ENCODE measurements at places on chromosomes 4 and X.
A peak's percentile ranks its signal among the peaks of the same experiment; 100 is the strongest.

DNA sequence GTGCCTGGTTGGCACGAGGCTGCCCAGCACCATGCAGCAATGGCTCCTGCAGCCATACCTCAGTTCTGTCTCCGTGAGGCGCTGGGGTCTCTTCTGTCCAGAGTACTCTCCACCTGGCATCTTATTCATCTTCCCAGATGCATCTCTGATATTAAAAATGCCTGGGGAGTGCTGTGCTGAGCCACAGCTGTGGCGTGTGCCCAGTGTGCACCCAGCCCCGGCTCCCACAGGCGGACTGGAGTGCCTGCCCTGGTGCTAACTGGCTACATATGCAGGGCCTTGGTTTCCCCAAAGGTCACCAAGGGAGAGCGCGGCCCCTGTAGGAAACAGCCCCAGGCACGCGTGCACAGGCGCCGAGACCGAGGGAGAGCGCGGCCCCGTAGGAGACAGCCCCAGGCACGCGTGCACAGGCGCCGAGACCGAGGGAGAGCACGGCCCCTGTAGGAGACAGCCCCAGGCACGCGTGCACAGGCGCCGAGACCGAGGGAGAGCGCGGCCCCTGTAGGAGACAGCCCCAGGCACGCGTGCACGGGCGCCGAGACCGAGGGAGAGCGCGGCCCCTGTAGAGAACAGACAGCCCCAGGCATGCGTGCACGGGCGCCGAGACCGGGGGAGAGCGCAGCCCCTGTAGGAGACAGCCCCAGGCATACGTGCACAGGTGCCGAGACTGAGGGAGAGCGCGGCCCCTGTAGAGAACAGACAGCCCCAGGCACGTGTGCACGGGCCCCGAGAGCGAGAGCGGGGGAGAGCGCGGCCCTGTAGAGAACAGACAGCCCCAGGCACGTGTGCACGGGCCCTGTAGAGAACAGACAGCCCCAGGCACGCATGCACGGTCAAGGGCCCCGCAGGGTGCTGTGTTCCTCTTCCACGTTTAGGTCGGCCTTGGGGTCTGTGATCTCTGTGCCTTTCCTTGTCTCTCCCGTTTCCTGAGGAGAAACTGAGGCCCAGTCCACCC lies 14.5 kb downstream of the TMEM175 start:
- no peak for DNase-seq

DNA sequence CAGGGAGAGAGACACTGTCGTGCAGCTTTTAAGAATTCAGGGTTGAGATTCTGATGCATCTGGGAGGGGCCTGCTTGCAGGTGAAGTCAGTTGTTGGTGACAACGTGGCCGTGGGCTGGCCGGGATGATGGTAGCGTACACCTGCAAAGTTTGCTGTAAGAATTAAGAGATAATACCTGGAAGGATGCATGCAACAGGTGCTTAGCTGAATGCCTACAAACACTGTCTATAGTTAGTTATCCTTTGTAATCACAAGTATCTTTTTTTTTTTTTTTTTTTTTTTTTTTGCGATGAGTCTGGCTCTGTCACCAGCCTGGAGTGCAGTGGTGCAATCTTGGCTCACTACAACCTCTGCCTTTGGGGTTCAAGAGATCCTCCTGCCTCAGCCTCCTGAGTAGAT lies 259.6 kb downstream of the ASMT start:
- no peak for DNase-seq

DNA sequence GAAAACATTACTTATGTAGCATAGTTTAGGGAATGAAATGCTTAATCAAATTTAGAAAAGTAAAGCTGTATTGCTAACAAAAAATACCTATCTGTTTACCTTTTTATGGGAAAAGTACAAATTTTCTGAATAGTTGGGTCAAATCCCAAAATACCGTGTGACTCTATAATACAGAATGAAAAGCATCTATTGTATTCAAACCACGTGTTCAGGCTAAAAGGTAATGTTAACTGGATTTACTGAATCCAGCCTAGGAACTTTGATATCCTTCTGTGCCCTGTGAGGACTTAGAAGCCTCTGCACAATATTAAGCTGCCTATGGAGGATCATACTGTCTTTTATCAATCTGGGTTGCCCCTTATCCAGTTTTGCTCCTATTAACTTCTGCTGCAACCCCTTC lies 36.3 kb upstream of the AGA start:
- DNase-seq, result no peak

DNA sequence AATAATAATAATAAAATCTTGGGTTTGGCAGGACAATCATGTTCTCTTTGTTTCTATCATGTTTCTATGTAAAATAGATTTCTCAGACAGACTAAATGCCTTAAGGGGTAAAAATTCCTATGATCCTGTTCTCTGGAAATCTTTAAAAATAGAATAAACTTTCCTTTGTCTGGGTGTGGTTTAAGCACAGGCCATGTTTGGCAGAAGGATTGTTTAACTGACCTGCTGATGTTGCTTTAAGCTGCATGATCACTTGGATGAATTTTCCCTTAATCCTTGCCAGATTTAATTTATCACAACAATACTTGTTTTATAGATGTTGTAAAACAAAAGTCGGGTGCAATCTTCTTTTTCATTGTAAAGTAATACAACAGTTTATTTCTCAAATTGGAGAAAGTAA lies 341.7 kb upstream of the FAT1 start:
- no peak for DNase-seq

DNA sequence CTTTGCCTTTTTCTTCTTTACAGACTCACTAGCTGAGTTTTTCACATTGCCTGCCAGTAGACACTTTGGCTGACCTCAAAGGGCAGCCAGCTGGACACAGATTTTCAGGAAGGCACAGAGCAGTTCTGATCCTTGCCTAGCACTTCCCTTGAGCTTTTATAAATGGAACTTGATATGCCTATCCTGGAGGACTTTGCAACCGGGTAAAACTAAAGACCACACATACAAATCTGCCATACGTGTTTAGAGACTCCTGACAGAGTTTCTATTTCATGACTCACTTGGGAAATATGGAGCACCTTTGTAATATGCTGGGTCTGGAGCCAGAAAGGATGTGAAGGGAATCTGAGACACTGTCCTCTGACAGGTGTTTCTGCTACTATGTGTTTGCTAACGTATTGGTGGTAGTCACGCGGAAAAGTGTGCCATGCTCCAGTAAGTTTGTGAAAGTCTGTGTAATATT lies 56.7 kb upstream of the RASSF6 start:
- peak; percentile 96 for DNase-seq

- no peak for DNase-seq
Observed at GRCh38 chr4:84870398-84871163, 95.9 kb downstream of the WDFY3 start.

- no peak for DNase-seq
Observed at GRCh38 chrX:155169881-155170280, 46.4 kb upstream of the VBP1 start.

DNA sequence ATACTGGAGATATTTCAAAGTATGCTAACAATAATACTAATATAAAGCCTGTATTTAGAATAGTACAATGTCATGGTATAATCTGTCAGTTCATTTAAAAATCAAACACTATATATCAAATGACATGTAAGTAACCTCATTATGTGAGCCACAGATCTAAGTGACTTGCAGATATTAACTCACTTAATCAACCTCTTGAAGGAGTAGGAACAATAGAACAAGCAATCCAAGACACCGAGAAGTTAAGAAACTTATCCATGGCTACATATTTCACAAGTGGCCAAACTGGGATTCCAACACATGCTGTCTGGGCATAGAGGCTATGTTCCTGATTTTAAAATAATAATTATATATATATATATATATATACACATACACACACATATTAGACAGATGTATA lies 554.0 kb downstream of the ARAP2 start:
- no peak for DNase-seq

DNA sequence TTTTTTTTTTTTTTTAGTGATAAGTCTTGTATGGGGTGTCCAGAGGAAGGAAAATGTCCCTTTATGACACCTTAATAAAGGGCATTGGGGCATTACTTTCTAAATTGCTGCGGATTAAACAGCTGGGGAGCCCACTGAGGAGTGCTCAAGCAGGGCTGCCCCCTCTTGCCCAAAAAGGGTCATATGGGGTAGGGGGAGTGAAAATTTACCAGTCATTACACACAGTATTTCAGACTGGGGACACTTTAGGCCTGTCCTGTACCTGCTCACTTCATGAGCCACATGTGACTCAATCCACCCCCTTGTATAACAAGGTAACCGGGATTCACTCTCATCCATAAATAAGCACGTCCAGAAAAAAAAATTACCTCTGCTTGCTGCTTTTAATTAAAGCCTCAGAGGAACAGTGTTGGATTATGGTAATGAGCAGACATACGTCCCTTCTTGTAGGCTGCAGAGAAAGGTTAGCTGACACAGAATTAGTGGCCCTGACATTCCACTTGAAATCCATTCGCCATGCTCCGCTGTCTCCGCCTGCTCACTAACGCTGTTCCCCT lies 1.8 kb downstream of the PRDM8 start:
- DNase-seq, result no peak

GRCh38 chrX:14064626-14065432 lies 35.1 kb upstream of the GEMIN8 start:
- DNase-seq, result no peak

DNA sequence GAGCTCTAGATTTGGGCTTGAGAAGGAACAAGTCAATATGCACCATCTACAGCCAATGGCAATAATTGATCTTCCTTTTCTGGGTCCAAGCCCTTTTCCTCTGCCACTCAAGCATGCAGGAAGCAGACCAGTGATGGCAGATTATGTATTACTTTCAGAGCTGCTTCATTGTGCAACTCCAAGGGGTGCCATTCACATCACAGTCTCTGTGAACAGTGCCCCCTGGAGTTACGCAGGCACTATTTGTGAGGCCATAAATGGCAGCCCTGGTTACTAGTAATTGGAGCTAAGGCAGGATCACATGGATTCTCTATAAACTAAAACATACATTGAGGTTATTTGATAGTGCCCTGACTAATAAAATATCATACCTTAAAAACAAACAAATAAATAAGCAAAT lies 313.4 kb upstream of the SLC7A11 start:
- no peak for DNase-seq

GRCh38 chrX:39822133-39822748 lies 275.5 kb downstream of the BCOR start:
- no peak for DNase-seq

DNA sequence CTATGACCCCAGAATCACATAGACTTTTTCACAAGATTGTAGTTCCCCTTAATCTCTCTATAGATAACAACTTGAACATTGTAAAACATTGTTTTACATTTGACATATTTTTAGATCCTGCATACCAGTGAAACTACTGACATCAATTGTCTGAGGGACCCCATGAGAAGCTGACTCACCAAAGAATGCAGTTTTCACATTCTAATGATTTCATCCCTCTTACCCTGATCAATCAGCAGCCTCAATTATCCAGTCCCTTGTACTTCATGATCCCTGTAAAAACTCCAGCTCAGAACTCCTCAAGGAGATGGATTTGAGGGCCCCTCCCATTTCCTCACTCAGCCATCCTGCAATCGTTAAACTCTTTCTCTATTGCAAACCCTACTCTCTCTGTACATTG lies 411.0 kb upstream of the NDST3 start:
- no peak for DNase-seq

- DNase-seq, result no peak
Observed at GRCh38 chr4:106019771-106020170, 124.5 kb downstream of the NPNT start.

DNA sequence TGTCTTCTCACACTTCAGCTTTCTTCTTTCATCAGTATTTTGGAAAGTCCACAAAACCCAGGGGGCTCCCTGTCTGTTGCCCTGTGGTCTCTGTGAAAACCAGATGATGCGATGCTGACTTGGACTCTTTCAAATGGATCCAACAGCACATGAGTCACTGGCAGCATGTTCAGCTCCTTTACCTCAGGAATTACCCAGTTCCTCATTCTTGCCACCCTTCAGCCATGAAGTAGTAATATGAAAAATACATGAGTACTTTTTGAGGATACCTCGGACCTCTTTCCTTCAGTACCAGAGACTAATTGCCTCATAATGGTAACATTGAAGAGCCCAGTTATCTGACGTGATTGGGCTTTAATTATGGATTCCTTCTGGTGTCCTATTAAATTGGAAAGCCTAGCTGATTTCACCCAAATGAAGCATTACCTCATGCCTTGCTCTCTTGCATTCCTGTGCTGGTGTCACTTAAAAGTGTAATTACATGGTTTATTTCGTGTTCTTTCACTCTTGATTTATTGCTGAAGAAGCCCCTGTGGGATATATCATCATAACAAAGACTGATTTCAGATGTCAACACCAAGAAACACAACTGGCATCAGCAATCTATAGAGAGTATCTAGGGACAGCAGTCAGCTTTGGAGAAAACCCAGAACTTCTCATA lies 63.4 kb downstream of the NFKB1 start:
- DNase-seq, result no peak

DNA sequence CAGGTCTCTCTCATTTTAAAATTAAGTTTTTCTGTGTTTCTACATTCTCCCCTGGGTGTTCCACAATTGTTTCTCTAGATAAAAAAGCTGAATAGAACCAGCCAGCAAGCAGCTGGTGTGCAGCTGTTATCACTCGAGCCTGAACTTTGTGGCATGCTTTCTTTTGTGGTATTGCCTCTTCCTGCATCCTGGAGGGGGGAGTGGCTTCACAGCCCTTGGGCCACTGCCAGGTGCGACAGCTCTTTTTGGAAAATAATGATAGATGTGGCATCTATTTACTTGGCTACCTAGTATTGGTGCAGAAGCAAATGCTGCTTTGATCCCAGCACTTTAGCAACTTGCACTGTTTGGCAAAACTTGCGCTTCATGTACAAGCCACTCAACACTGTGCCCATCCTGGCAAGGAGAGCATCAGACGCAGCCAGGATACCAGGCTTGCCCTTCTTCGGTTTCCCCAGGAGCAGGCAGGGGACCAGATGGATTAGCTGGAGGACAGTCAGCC lies 69.4 kb downstream of the HMGB2 start:
- peak; percentile 80 for DNase-seq

DNA sequence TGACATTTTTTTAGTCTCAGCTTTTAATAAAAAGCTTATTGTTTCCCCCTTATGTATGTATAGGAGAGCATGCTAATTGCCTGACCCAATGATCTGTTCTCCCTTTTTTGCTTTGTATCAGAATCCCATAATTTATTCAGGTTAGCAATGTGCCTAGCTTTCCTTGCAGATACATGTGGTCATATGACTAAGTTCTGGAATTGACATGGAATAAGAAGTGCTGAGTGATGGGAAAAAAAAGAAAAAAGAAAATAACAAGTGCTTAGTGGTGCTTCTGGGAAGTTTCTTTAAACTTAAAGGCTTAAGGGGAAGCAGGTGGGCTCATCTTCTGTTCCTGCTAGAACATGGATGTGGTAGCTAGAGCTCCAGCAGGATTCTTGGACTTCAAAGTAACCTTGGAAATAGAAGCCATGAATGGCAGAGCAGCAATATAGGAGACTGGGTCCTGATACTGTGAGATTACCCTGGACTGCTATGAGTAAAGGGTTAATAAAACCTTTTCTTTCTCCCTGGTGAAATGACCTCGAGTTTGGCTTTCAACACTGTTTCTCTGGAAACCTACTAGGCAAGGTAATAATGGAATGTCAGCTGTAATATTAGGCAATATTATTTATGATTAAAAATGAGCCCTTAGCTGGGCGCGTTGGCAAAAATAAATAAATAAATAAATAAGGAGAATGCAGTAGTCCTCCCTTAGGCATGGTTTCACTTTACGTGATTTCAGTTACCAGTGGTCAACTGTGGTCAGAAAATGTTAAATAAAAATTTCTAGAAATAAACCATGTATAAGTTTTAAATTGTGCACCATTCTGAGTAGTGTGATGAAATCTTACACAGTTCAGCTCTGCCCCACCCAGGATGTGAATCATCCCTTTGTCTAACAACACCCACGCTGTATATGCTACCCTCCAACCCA lies 16.7 kb upstream of the RBM41 start:
- no peak for DNase-seq

- DNase-seq, result no peak
Observed at GRCh38 chr4:38905652-38906385, 38.2 kb downstream of the FAM114A1 start.

GRCh38 chr4:69876071-69876470 lies 16.1 kb upstream of the SULT1E1 start:
- DNase-seq, result no peak

Measured in NCI-H1417 (cell line).